NCI-H2227 treated with DMSO at 0.1 percent for 48 hours (cell line): ENCODE measurements at places on chromosomes 11 and 22.

- DNase-seq, result no peak
These were observed 5.1 kb downstream of the ABCC8 start for GRCh38 chr11:17471501-17471900.

- DNase-seq, result no peak
These were observed 147.6 kb upstream of the OPCML start for GRCh38 chr11:133679896-133680295.

GRCh38 chr22:42202048-42202447 lies 68.4 kb downstream of the TCF20 start:
- DNase-seq, result no peak

DNA sequence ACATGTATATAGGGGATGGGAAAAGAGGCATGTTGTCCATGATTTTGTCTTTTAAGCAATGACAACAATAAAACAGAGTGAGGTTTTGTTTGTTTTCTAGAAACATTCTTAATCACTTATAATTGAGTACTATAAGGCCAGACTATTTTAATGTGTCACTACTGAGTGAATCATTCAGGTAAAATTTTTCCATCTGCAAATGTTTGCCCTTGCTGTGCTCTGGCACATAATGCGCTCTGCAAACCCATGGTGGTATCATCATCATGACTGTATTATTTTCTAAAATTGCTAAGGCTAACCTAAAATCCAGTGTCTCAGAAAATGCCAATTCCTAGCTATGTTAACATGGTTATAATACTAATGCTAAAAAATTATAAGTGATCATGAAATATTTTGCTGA lies 261.2 kb downstream of the CADM1 start:
- no peak for DNase-seq

GRCh38 chr11:12179019-12179418 lies 68.6 kb downstream of the MICAL2 start:
- DNase-seq, result no peak

GRCh38 chr22:47627556-47628253 lies 865.3 kb downstream of the TBC1D22A start:
- DNase-seq, result no peak

DNA sequence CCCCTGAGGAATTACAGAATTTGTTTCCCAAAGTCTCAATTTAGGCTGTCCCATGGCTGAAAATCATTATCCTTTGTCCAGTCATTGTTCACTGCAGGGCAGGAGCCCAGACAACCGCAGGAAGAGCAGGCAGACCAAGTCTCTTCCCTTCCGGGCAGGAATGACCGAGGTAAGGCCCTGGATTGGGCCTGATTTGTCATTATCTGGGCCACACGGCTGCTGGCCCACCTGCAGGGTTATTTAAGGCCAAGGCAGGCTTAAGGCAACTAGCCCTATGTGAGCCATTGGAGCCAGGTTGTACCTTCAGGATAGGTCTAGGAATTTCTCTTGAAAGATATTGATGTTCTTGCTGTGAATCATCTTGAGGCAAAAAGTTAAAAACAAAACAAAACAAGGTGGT lies 9.7 kb upstream of the IL10RA start:
- DNase-seq, result no peak

DNA sequence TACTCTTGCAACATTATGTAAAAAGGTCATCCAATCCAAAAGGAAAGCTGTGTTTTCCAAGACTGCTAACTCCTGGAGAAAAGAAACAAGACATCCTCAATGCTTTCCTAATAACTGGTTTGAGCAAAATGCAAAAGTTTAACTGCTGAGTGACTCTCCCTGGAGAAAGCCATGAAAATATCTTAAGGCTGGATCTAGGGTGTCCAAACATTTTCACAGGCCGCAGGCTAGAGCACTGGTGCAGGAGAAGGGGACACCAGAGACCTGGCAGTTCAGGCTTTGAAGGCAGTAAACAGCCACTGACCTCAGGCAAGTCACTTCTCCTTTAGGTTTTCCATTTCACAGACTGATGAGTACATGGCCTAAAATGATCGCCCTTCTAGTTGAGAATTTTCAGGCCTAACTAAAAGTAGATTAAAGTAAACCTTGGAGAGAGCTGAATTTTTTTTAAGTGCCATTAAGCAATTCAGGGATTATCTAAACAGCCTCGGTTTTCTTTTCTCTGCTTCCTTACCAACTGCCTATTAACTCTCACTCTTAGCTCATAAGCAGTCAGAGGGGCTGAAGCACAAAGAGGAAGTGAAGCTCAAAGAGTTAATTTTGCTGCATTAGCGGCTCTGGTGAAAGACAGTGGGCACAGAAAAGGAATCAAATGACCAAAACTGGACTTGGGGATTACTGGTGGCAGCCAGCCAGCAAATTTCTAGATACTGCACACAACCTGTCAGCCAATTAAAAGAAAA lies 2.3 kb downstream of the CHKA start:
- DNase-seq, result no peak

DNA sequence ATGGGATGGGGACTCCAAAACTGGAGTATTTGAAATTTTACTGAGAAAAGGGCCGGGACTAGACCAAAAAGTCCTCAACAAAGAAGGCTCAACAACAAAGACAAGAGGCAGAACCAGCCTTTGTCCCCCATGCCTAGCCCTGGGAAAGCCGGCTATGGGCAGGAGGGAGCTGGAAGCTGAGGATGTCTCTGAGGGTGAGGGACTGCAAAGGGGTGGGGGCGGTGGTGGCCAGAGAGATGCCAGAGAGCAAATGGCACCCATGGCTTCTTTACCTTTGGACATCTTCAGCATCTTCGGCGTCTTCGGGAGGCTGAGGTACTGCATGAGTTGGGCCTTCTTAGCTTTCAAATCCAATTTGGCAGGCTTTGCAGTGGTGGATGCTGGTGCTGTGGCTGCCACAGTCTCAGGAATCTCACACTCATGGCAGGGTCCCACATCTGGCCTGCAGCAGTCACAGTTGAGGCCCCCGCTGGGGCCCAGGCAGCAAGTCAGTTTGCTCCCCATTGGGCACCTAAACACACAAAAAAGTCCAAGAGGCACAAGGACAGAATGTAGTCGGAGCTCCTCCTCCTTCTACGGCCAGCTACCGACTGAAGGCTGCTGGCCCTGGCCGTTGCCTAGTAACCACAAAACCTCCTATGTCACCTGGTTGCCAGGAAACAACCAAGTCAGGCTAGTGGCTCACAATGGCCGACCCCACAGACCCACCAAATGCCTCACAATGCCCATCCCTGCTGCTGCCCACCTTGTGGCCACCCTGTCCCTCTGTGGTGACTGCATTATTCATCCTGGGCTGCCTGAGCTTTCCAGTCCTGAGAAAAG lies at the start of gene C22orf42:
Gene C22orf42, minus strand, starts transcription at position 592 of the 822 bp plus-strand sequence. Its CDS starts 88 bp downstream, at position 504.
- no peak for DNase-seq

DNA sequence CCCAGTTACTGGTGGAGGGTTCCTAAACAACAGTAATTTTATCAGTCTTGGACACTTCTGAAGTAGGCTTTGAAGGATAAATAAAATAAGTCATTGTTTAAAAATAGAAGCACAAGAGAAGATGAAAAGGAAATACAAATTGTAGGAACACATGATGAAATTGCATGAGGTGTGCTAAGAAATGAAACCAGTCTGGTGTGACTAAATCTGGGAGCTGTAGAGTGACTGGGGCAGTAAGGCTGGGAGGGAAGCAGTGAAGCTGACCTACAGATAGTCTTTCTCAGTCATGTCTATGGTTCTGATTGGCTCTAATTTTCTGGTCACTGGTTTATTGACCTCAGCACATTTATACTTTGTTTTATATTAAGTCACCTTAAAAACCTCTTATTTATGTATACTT lies 139.1 kb downstream of the SLC17A6 start:
- DNase-seq, result no peak

GRCh38 chr11:47950396-47950795 lies 30.0 kb upstream of the PTPRJ start:
- DNase-seq, result no peak

DNA sequence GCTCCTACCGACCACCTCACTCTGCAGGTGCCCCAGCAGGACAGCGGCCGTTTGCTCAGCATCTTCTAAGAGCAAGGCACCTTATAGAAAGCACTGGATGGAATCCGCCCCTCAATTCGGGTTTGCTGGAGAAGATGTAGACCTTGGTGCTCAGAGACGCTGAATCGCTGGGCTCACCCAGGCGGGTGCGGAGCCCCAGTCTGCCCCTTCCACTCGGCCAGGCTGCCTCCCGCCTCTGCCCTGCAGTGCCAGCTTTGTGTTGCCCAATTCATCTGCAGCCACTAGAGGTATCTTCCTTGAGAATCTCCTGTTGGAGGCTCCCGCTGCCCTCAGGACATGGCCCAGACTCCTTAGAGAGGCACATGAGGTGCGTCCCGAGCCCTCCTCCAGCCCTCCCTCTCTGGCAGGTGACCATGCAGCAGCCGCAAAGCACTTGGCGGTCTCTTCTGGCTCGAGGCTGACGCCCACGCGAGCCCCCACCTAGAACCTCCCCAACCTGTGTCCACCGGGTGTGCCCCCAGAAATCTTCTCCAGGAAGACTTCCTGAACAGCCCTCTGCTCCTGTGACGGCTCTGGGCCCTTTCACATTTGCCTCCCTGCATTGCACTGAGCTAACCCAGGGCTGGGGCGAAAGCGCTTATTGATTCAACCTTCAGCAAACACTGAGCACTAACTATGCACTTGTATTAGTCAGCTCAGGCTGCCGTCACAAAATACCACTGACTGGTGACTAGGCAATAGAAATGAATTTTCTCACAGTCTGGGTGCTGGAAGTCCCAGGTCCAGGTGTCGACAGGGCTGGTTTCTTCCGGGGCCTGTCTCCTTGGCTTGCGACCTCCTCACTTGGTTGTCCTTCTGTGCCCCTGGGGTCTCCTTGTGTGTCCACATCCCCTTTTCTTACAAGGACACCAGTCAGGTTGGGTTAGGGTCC lies 117.5 kb downstream of the WNT7B start:
- no peak for DNase-seq

GRCh38 chr11:130477586-130478203 lies 29.2 kb downstream of the ADAMTS15 start:
- no peak for DNase-seq

GRCh38 chr22:26665813-26666231 lies 8.4 kb downstream of the MIAT start:
- DNase-seq, result no peak
